ENCODE measurements at places on chromosomes 2 and 18.

DNA sequence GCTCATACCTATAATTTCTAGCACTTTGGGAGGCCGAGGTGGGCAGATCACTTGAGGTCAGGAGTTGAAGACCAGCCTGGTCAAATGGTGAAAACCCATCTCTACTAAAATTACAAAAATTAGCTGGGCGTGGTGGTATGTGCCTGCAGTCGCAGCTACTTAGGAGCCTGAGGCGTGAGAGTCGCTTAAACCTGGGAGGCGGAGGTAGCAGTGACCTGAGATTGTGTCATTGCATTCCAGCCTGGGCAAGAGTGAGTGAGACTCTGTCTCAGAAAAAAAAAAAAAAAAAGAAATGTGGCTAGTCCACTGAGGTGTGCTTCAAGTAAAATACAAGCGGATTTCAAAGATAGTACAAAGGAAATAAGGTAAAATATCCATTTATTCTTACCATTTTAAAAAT, 46.2 kb downstream of the RBKS start:
- DNase-seq = no peak

DNA sequence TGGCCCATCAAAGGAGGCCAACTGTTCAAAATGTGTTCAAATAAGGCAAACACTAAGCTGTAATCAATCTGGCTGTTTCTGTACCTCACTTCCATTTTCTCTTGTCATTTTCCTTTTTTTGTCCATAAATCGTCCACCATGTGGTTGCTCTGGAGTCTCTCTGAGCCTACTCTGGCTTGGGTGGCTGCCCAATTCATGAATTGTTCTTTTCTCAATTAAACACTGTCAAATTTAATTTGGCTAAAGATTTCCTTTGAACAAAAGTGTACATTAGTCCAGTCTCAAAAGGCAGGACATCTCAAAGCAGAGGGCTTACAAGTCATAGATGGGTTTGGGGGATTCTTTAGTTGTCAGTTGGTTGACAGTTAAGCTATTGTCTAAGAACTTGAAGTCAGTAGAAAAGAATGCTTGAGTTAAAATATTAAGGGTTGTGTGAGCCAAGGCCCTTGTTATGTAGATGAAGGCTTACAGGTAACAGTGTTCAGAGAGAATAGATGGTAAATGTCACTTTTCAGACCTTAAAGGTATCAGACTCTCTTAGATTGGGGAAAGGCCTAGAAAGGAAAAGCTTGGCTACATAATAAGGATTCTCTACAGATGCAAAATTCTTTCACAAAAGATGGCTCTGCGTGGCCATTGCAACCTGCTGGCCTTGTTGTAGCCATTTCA, 831.2 kb upstream of the CDH2 start:
- DNase-seq = no peak

DNA sequence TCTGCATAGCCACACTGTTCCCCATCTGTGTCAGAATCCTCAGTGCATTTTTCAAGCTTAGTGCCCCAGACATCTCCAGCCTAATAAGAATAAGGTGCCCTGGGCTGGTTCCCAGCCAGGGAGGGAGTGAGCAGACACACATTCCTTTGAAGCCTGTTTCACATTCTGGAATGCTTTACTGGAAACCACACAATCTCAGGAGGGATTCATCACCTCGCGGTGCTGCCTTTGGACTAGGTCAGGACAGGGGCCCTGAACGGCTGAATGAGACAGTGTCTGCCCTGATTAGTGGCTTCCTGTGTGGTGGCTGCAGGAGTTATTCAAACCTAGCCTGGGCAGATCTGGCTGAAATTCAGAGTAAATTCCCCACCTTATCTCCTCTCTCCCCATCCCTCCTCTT, 108.0 kb upstream of the LDAH start:
- no peak for DNase-seq

- peak; percentile 16 for DNase-seq
These were observed 1060.6 kb upstream of the FANCL start for GRCh38 chr2:59301466-59302402.

DNA sequence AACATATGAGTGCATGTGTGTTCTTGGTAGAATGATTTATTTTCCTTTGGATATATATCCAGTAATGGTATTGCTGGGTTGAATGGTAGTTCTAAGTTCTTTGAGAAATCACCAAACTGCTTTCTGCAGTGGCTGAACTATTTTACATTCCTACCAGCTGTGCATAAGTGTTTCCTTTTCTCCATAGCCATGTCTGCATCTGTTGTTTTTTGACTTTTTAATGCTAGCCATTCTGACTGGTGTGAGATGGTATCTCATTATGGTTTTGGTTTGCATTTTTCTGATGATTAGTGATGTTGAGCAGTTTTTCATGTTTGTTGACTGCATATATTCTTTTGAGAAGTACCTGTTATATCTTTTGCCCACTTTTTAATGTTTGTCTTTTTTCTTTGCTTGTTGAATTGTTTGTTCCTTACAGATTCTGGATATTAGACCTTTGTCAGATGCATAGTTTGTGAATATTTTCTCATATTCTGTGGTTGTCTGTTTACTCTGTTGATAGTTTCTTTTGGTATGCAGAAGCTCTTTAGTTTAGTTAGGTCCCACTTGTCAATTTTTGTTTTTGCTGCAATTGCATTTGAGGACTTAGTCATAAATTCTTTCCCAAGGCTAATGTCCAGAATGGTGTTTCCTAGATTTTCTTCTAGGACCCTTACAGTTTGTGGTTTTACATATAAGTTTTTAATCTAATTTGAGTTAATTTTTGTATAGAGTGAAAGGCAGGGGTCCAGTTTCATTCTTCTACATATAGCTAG, 17.6 kb upstream of the KCNE4 start:
- no peak for DNase-seq
